ENCODE measurements at places on chromosomes 1 and 21.

GRCh38 chr1:116323491-116323890 is 49.6 kb upstream of the ATP1A1 start:
- no peak for DNase-seq

DNA sequence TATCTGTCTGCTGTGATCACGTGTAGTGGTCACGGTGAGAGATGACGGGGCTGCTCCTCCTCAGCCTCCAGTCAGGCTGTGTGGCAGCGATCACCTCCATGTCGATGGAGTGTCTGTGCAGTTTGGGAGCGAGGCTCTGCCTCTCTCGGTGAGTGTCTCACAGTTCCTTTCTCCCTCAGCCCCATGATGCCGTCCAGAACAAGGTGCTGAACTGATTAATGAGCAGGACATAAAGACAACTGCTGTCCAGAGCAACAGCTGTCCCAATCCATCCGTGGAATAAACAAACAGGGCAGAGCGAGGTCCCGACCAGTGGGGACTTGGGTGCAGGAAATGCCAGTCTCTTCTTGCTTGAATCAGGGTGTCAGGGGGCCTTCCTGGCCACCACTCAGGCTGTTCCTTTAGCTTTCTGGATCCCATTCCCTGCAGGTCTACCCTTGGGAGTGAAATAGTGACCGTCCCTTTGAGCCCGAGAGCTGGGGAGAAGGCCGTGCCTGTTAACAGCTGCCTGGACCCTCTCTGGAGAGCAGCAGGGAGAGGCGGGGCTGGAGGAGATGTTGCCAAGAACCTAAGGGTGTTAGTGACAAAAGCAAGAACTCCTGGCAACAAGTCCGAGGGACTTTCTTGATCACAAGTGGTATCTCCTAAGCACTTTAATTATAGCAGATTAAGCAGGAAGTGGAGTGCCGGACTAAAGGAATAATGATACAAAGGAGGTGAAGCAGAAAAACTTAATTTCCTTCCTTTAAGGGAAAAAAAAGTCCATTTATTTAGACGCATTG is 443.9 kb downstream of the KIF26B start:
- no peak for DNase-seq

DNA sequence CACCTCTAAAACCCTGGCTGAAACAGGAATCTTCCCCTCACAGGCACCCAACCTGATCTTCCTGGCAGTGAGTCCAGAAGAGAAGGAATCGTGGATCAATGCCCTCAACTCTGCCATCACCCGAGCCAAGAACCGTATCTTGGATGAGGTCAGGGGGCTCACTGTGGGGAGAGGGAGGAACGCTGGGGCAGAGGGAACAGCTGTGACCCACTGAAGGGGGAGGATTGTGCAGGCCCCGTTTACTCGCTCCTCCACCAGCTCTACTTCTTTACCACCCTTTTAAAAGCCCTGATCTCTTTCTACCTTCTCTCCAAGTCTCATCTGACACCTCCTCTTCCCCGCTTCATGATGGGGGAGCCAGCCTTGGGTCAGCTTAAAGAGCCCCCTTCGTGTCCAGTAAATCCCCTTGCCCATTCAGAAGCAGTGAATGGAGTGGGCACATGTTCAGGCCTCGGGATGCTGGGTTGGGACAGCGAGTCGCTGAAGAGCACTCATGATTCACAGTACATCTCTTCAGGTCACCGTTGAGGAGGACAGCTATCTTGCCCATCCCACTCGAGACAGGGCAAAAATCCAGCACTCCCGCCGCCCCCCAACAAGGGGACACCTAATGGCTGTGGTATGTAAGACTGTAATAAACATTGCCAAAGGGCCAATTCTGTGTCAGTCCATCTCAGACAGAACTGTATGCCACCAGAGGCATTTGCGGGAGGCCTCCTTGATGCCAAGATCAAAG is 7.3 kb downstream of the PLEKHO1 start:
- no peak for DNase-seq

- no peak for DNase-seq
These were observed 113.7 kb downstream of the ZNF281 start for GRCh38 chr1:200296091-200296661.

- no peak for DNase-seq
These were observed 19.5 kb downstream of the SLAMF7 start for GRCh38 chr1:160758521-160758920.

GRCh38 chr1:167899253-167899681 is 14.7 kb downstream of the ADCY10 start:
- no peak for DNase-seq

DNA sequence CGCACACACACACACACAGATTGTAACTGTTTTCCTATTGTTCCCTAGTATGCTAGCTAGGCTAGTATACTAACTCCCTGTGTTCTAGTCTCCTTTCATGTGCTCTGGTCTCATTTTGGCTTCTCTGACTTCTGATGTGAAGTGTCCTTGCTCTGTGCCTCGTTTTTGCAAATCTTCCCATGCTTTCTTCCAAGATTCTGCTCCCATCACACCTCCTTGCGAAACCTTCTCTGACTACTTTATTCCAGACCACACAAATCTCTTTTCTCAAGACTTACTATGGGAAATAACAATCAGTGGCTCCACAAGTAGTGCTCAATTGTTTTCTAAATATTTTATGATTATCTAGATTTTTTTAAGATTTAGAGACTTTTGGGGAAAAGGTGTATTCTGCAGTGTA is 10.3 kb downstream of the PRRX1 start:
- no peak for DNase-seq

GRCh38 chr1:207965392-207966387 is 54.8 kb upstream of the CD34 start:
- no peak for DNase-seq

GRCh38 chr1:174469687-174470086 is 21.9 kb downstream of the GPR52 start:
- no peak for DNase-seq

- DNase-seq: no peak
These were observed 20.7 kb upstream of the GJA5 start for GRCh38 chr1:147781056-147781471.

DNA sequence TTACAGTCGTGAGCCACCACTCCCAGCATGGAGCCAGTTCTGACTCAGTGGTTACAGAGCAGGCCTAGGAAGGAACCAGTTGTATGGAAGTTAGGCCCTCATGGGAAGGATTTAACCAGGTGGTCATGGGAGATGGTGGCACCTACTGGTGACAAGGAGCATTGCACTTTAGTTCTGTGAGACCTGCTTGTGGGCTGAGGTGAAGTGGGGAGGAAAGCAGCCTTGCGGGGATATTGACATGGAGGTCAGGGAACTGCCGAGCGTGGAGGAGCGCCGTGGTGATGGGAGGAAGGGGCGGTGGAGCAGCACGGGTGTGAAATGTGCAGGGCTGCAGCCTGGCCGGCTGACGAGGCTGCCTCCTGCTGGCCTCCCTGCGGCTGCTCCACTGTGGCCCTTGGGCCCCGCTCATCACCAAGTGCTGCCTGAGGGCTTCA is 100.4 kb downstream of the GALNT2 start:
- DNase-seq: peak; percentile 28

DNA sequence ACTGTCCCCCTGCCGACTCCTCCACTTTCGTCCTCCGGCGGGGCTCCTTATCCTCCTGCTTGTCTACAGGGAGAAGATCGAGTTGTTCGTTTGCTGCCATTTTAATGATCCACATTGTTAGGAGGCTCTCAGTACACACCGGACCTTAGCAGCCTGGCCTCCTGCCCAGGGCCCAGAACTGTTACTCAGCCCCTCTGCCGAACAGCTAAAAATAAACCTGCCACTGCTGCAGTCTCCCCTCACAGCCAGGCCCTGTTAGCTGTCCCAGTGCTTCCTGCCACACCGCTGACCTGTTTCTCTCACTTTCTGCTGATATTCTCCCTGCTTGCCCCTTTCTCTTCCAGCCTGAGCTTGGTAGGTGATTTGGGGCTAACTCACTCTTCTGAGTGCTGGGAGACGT is 8.3 kb downstream of the MAPKAPK2 start:
- no peak for DNase-seq

GRCh38 chr1:182786223-182786994 is 3.2 kb upstream of the NPL start:
- peak; percentile 55 for DNase-seq

DNA sequence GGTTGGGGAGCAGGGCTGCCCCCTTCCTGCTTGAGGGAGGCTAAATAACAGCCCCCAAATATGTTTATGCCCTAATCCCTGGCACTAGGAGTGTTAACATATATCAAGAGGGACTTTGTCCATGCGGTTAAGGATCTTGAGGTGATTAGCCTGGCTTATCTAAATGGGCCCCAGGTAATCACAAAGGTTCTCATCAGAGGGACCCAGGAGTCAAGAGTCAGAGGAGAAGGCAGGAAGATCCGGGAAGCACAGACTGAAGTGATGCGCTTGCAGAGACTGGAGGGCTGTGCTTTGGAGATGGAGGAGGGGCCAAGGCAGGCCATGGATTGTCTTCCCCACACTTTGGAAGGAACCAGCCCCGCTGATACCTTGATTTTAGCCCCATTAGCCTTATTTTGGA is 86.4 kb downstream of the IER5 start:
- DNase-seq: no peak

- DNase-seq: no peak
These were observed 48.1 kb downstream of the MATN1 start for GRCh38 chr1:30675289-30675688.

- DNase-seq: no peak
These were observed 201.6 kb downstream of the DAB1 start for GRCh38 chr1:57222307-57222706.

- DNase-seq: no peak
These were observed 16.9 kb downstream of the GRHL3 start for GRCh38 chr1:24336075-24336474.

DNA sequence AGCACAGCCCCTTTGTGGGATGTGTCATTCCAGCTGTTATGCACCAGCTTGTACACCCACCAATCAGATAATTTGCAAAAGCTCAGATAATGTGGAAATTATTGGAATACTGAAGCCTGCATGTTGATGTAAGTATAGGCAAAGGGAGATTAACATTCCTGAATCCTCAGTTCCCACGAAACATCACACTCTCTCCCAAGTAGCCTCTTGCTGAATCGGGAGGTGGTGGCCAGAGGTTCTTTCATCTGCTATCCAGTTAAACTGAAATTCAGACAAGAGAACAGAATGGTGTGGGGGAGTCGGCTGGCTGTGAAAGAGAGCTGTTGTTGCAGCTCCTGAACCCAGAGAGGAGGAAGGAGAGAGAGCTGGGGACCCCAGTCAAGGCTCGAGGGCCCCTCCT is 170.9 kb downstream of the ZBTB18 start:
- DNase-seq: no peak

DNA sequence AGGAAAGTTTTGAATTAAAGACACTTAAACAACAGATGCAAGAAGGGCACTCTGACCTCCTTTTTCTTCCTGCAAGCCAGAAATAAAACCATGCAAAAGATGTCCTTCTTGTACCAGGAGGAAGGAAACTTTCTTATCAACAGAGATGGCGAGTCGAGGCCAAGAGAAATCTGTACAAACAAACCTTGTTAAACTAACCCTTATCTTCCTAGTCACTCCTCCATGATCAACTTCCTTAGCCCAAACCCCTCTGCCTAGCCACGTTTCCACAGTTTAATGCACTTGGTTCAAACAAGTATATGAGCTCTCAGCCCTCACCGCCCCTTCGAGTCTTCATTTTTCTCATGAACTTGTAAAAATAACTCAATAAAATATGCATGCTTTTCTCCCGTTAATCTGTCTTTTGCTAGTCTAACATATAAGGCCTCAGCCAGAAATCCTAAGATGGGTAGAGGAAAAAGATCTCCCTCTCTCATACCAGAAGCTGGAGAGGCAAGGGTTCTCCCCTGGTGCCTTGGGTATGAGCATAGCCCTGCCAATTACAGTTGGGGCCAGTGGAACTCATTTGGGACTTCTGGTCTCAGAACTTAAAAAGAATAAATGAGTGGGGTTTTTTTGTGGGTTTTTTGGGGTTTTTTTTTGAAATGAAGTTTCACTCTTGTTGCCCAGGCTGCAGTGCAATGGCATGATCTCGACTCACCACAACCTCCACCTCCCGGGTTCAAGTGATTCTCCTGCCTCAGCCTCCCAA is 141.7 kb upstream of the SOD1 start:
- no peak for DNase-seq

DNA sequence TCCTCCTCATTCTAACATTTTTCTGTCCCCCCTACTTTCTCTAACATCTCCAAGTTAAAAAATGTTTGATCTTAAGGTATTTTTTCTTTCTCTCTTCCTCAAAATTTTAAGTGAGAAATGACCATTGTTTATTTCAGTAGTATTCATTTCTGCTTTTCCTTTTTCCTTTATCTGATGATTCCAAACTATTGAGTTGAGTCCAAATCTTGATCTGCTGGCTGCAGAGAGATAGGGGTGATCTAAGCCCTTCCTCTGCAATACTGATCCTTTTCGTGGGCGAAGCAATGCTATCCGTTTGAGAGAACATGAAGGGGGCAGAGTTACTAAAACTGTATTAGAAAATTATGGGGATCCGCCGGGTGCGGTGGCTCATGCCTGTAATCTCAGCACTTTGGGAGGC is 516 bp upstream of the NMNAT2 start:
- DNase-seq: no peak

DNA sequence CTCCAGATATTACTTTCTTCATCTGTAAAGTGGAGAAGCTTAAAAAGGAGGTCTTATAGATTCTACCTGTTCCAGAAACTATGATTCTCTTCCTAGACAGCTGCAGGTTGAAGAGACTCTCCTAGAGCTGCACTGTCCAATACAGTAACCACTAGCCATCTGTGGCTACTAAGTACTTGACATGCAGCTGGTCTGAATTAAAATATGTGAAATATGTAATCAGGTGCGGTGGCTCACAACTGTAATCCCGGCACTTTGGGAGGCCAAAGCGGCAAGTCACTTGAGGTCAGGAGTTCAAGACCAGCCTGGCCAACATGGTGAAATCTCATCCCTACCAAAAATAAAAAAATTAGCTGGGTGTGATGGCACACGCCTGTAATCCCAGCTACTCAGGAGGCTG is 15.8 kb downstream of the APP start:
- no peak for DNase-seq

DNA sequence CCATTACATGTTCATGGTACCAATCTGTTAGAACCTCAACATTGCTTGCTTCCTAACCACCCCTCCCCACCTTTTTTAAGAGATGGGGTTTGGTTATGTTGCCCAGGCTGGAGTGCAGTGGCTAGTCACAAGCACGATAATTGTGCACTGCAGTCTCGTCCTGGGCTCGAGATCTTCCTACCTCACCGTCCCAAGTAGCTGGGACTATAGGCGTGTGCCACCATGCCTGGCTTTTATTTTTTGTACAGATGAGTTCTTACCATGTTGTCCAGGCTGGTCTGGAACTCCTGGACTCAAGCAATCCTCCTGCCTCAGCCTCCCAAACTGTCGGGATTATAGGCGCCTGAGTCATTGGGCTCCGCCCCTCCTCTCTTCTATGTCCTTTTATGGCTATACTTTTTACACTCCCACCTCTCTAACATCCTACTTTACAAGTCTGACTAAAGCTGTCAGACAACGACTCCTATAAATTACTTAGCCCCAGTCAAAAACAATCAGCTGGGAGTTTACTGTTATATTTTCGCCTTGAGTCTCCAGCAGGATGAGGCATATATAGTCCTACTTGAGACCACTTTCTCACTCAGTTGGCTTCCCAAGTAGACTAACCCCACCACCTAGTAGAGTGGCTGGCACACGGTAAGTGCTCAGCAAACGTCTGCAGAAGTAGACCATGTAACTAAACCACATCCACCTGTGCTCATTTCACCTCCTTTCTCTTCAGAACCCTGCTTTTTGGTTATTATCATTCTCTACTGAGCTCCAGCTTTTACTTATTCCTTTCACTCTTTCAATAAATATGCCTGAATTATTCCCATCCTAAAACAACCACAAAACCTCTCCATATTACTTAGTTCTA is 13.8 kb downstream of the ENSA start:
- no peak for DNase-seq

GRCh38 chr21:42302794-42303193 is 12.4 kb downstream of the TFF3 start:
- DNase-seq: no peak

- DNase-seq: no peak
These were observed 8.3 kb upstream of the LGALS8 start for GRCh38 chr1:236515443-236515958.
